ENCODE measurements at places on chromosomes 7 and 10.

- no peak for DNase-seq
These were observed 7.7 kb upstream of the OPN1SW start for GRCh38 chr7:128783143-128783861.

- DNase-seq = no peak
These were observed 2.9 kb upstream of the RBM20 start for GRCh38 chr10:110641256-110641655.

DNA sequence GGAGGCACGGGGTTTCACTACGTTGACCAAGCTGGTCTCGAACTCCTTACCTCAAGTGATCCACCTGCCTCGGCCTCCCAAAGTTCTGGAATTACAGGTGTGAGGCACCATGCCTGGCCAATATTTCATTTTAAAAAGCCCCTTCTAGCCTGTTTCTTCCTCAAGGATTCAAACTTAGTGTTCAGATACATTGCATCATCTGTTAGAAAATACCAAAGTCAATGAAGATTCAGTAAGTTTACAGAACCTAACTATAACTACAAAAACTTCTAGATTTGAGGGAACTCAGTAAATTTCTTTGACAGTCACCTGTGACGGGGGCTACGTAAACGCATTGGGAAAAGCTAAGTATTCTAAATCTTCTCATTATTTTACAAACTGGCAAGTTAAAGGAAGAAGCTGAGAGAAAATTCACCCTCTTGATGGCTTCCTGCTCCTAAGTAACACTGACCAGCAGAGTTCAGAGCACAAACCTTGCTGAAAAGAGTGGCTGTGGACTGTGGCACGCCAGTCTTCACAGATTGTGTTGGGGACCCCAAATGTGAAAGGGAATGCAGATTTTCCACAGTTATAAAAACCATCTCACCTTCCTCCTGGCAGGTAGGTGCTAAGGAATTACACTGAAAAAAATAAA lies 162.2 kb downstream of the PKD1L1 start:
- no peak for DNase-seq

- DNase-seq = no peak
These were observed 8.3 kb upstream of the KAZALD1 start for GRCh38 chr10:101053516-101053915.

GRCh38 chr7:140521421-140521820 lies 42.1 kb upstream of the MKRN1 start:
- DNase-seq = no peak

DNA sequence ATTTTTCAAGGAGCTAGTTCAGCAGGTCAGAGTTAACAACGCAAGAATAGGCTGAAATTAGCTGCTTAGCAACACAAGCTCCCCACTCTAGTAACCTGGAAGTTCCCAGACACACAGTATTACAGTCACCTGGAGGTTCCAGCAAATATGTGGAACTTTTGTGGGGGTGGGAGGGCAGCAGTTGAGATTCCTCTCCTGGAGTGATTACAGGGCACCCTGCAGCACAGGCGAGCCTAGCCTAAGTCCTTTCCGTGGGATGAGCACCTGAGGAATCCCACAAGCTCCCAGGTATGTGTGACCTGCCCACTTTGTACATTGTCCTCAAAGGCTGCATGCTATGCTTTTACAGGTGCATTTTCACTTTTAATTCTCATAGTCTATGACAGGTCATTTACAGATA lies 13.6 kb downstream of the TPK1 start:
- no peak for DNase-seq

GRCh38 chr10:85612833-85613232 lies 753.8 kb downstream of the GRID1 start:
- peak; percentile 28 for DNase-seq

GRCh38 chr10:103967448-103968071 lies 620 bp downstream of the SLK start:
- peak; percentile 23 for DNase-seq

- DNase-seq = no peak
These were observed 7.5 kb downstream of the HOXA4 start for GRCh38 chr7:27123007-27123476.

Measured in T47D (cell line).